ENCODE measurements at places on chromosomes 11 and 22.

DNA sequence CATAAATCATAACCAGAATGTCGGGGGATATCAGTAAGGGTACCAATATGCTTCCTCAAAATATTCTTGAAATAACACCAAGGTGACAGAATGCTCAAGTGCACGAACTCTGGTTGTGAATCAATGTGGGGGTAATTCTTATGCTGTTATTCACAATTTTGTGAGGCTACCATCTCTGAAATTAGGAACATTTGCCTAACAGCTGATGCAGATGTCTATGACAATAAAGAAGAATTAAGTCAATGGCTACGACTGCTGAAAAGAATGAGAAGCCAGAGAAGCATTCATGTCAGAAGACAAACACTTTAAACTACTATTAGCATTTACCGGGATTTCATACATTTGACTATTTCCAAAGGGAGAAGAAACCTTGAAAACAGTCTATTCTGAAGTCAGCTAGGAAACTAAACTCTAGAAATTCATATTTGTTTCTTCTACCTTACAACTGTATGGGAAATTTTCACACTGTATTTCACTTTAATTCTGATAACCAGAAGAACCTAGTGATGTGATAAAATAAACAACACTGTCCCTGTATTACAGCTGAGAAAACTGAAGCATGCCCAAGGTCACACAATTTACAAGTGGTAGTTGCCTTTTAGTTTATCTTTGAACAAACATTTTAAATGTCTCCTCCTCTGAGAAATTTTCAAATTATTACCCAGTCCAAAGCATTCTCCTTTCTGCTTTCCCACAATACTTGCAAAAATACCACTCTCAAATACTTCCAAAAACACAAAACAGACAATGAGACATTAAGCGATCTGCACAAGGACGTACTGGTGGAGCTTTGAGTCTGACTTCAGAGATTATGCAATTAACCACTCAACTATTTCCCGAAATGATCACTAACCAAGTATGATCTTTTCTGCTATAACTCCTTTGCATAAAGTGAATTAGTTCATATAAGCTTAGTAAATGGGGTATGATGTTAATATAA lies 18.0 kb upstream of the ARHGAP32 start:
- DNase-seq, result no peak

GRCh38 chr11:1502954-1503707 lies 16.6 kb upstream of the MOB2 start:
- DNase-seq, result no peak

DNA sequence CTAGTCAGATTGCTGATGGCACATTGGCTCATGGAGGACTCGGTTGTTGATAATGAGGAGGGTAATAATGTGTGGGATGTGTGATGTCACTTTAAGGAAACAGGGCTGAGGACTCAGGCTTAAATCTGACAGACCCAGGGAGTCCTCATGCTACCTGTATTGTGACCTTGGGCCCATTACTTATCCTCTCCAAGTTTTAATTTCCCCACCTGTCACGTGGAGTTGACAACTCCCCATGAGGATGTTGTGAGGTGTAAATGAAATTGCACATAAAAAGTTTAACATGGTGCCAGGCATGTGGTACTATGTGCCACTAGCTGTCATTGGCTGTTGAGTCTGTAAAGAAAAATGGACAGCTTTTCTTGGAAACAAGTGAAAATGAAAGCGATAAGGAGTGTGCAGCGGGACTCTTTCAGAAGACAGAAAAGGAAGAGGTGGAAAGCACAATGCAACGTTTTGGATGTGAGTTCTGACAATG lies 15.3 kb downstream of the IL10RA start:
- no peak for DNase-seq

GRCh38 chr11:120766318-120766717 lies 254.8 kb downstream of the GRIK4 start:
- no peak for DNase-seq

- peak; percentile 73 for DNase-seq
Observed at GRCh38 chr11:132402071-132402684, 1031.8 kb downstream of the NTM start.

DNA sequence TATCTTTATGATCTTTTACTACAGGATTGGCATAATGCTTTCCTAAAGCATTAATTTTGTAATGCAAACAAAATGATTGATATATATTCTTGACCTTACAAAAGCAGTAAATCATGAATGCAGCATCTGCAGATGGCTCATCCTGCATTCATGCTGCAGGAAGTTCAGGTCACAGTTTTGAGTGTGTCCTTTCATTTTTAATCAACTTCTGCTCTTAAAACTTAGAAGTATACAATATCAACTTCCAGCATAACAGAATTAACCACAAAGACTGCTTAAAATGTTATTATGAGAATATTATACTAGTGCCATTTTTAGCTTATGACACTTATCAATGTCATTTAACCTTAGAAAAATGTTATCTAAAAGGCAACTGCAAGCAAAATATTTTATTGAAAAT lies 54.0 kb downstream of the SLC36A4 start:
- DNase-seq, result no peak

All from NCI-H2081 treated with DMSO at 0.1 percent for 48 hours (cell line).